ENCODE measurements at places on chromosomes 11 and 22.

DNA sequence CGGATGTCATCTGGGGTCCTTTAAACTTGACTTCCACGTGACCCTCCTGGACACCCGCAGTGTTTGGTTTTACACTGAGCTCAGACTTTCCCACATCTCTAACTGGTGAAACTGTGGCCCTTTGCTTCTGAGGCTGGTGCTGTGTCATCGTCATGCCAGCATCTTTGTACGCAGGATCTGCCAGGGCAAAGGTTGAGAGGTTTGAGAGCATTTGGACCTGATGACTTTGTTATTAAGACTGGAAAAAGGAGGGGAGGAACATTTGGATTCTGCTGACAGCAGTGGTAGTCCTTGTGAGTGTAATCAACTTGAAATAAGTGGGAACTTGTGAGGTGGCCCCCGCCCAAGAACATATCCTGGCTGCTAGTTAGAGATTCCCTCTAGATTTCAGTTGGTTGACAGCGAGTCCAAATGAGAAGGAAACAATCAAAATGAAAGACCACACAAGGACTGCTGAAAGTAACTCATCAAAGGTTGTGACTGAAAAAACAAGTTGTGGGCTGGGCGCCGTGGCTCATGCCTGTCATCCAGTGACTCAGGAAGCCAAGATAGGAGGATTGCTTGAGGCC is 102.5 kb downstream of the KIAA1671 start:
- peak overlapping the region; percentile 86 for H3K27ac ChIP-seq
- H3K4me1 ChIP-seq, result peaks cover 38% of the 10 kb centered on the region
- peaks cover 7% of the 10 kb centered on the region for H3K36me3 ChIP-seq

- H3K4me3 ChIP-seq, result no peak overlapping the region
- no peak overlapping the region for H3K27ac ChIP-seq
- H3K36me3 ChIP-seq, result no peaks in the 10 kb centered on the region
- H3K4me1 ChIP-seq, result no peaks in the 10 kb centered on the region
- no peaks in the 10 kb centered on the region for H3K27me3 ChIP-seq
Measured at GRCh38 chr11:44456544-44457300, 108.7 kb upstream of the CD82 start.

- no peaks in the 10 kb centered on the region for H3K4me1 ChIP-seq
- H3K4me3 ChIP-seq, result no peak overlapping the region
- no peaks in the 10 kb centered on the region for H3K27me3 ChIP-seq
Measured at GRCh38 chr11:11329062-11329806, 23.8 kb downstream of the CSNK2A3 start.

DNA sequence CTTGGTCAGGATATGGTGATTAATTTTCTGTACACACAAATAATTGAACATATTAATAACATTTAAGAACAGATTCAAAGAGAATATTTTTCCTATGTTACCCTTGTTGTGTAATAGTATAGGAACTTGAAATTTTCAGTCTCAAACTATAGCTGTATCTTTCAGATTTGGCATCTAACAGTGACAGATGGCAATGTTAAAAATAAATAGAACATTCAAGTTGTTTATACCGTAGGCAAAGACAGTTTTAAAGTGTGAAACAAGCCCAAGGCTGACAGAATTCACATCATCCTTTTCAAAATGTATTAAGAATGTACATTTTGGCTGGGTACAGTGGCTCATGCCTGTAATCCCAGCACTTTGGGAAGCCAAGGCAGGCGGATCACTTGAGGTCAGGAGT is 92.6 kb upstream of the TP53AIP1 start:
- H3K27ac ChIP-seq, result no peak overlapping the region
- peaks cover 3% of the 10 kb centered on the region for H3K27me3 ChIP-seq
- H3K36me3 ChIP-seq, result no peaks in the 10 kb centered on the region
- no peak for DNase-seq
- no peaks in the 10 kb centered on the region for H3K4me1 ChIP-seq

DNA sequence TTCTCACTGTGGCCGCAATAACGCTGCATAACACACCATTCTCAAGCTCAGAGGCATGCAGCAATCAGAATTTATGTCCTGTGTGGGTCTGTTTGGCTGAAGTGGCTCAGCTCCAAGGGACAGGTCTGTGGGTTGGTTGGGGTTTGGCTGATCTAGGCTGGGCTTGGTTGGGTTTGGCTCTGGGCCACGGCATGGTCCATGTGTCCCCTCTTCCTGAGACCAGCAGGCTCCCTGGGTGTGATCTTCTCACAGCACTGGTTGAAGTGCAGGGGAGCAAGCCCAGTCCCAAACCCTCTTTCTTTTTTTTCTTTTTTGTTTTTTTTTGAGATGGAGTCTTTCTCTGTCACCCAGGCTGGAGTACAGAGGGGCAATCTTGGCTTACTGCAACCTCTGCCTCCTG is 25.0 kb downstream of the SMIM38 start:
- H3K27me3 ChIP-seq, result peaks cover 3% of the 10 kb centered on the region
- H3K4me3 ChIP-seq, result no peak overlapping the region
- H3K27ac ChIP-seq, result no peak overlapping the region
- no peak for DNase-seq
- H3K36me3 ChIP-seq, result no peaks in the 10 kb centered on the region
- H3K4me1 ChIP-seq, result peaks cover 3% of the 10 kb centered on the region

DNA sequence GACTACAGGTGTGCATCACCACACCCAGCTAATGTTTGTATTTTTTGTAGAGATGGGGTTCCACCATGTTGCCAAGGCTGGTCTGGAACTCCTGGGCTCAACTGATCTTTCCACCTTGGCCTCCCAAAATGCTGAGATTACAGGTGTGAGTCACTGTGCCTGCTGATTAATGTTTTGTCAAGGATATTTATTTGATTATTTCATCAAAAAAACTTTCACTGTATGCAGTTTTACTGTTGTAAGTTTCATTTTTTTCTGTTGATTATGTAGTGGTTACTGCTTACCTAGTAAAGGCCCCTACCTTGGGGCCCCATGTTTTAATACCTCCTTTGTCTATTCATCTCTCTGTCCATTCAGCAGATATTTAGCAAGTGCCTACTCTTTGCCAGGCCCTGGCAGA is 16.7 kb upstream of the FAM168A start:
- peaks cover 3% of the 10 kb centered on the region for H3K27me3 ChIP-seq
- no peak overlapping the region for H3K4me3 ChIP-seq

- DNase-seq, result peak; percentile 15
- peaks cover 50% of the 10 kb centered on the region for H3K27me3 ChIP-seq
- no peaks in the 10 kb centered on the region for H3K36me3 ChIP-seq
- no peak within 1 kb of the TSS for H3K27ac ChIP-seq
Measured at GRCh38 chr11:7251836-7252682, at the start of gene SYT9. Gene SYT9 (plus strand): TSS chr11:7251904. CDS start chr11:7252187, 283 bp downstream.

GRCh38 chr22:20212754-20213699 is 55.1 kb downstream of the RTN4R start:
- H3K27ac ChIP-seq, result no peak overlapping the region
- no peaks in the 10 kb centered on the region for H3K27me3 ChIP-seq
- DNase-seq, result no peak
- no peak overlapping the region for H3K4me3 ChIP-seq
- no peaks in the 10 kb centered on the region for H3K36me3 ChIP-seq

DNA sequence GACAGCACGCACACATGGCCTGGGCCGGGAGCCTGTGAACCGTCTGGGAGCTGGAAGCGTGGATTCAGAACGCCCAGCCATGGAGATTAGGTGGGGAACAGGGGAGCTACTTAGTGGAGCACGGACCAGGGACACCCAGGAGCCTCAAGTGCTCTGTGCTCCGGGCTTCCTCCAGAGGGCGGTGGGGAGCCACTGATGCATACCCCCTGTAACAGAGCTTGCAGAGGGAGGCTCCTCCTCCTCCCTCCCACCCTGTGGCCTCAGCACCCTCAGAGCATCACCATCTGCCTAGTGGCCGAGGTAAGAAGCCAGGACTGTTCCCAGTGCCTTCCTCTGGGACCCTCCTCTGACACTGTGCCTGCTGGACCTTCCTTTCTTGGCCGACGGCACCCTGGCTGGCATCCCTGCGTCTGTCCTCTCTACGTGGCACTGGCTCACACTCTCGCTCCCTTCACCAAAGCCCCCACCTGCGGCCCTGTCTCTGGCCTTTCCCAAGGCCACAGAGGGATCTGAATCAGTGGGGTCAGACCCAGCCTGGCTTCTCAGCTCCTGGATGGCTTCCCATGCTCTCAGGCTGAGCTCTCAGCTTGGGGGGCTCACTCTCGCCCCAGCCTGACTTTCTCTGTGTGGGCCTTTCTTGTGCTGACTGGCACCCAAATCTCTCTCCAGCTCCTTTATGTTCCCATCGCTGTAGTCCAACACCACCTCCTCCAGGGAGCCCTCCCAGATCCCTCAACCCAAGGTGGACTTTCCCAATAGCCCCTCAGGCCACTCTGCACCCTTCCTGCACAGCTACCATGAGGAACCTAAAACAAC is 780.9 kb downstream of the BRD1 start:
- H3K4me1 ChIP-seq, result no peaks in the 10 kb centered on the region
- no peak overlapping the region for H3K27ac ChIP-seq
- H3K27me3 ChIP-seq, result no peaks in the 10 kb centered on the region
- no peak for DNase-seq
- no peaks in the 10 kb centered on the region for H3K36me3 ChIP-seq

DNA sequence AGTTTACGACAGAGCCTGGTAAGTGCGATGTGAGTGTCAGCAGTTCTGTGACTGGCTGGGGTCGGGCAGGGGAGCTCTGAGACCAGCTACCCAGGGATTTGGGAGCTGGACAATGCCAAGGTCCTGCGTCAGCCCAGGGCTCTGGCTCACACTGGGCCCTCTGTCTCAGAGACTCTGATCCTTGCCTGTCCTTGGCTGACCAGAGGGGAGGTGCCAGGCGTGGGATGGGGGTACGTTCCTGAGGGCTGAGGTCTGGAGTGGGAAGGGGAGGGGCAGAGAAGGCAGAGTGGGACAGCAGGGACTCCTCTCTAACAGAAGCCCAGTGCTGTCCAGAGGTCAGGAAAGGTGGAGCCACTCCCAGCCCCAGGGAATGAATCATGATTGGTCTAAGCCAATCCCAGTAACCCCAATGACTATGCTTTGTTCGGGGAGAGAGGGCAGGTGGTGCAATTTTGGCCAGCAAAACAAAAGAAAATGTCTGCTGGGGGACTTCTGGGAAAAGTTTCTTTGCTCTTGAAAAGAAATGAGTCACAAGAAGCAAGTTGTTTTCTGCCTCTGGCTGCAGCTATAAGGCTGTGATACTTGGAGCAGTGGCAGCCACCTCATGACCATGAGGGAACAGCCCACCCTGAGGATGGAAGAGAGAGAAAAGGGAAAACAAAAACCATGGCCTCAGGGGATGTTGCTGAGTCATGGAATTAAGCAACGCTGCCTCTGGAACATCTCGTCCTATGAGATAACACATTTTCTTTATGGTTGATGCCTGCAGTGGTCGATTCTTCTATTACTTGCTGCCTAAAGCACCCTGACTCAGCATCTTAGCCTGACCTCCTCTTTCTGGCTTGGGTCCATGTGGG is 108.3 kb downstream of the CHST1 start:
- peaks cover 2% of the 10 kb centered on the region for H3K27me3 ChIP-seq
- H3K4me1 ChIP-seq, result no peaks in the 10 kb centered on the region
- H3K4me3 ChIP-seq, result no peak overlapping the region
- no peak for DNase-seq
- no peaks in the 10 kb centered on the region for H3K36me3 ChIP-seq
- no peak overlapping the region for H3K27ac ChIP-seq

- peaks cover 39% of the 10 kb centered on the region for H3K4me1 ChIP-seq
- H3K27ac ChIP-seq, result peak overlapping the region; percentile 38
- no peaks in the 10 kb centered on the region for H3K27me3 ChIP-seq
Measured at GRCh38 chr22:23226497-23226850, 46.2 kb downstream of the BCR start.

- H3K27ac ChIP-seq, result peak overlapping the region; percentile 12
- no peaks in the 10 kb centered on the region for H3K27me3 ChIP-seq
- peaks cover 36% of the 10 kb centered on the region for H3K36me3 ChIP-seq
Measured at GRCh38 chr22:41305646-41306045, 4.3 kb downstream of the ZC3H7B start.

DNA sequence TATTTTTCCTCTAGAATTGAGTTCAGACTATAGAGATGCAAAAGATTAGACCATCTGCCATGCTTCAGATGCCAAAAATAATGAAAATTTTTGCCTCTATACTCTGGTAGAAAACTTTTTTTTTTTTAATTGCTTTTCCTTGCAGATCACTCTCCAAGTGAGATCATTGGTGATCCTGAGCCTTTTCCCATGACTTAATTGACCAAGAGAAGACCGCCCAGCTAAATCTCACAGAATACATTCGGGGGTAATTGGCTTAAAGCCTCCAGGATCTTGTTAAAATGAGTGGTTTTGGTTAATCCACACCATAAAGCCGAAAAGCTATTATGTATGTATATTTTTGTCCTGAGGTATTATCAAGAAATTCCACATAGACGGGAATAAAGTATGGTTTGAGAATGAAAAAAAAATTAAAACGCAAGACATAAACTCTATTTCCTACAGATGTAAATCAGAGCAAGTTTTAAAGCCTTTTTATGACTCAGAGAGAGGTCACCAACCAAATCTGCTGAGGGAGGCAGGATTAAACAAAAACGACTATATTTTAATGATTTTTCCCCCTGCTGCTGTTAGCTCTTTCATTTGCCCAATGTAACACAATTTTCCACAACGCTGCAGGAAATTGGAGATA is 64.0 kb downstream of the PARVA start:
- H3K27ac ChIP-seq, result no peak overlapping the region
- H3K4me1 ChIP-seq, result no peaks in the 10 kb centered on the region
- no peak overlapping the region for H3K4me3 ChIP-seq
- DNase-seq, result no peak

GRCh38 chr22:50630376-50630775 is 2.4 kb upstream of the ARSA start:
- peaks cover 15% of the 10 kb centered on the region for H3K4me1 ChIP-seq
- no peak overlapping the region for H3K4me3 ChIP-seq
- no peak overlapping the region for H3K27ac ChIP-seq
- DNase-seq, result no peak
- H3K27me3 ChIP-seq, result no peaks in the 10 kb centered on the region
- H3K36me3 ChIP-seq, result no peaks in the 10 kb centered on the region

DNA sequence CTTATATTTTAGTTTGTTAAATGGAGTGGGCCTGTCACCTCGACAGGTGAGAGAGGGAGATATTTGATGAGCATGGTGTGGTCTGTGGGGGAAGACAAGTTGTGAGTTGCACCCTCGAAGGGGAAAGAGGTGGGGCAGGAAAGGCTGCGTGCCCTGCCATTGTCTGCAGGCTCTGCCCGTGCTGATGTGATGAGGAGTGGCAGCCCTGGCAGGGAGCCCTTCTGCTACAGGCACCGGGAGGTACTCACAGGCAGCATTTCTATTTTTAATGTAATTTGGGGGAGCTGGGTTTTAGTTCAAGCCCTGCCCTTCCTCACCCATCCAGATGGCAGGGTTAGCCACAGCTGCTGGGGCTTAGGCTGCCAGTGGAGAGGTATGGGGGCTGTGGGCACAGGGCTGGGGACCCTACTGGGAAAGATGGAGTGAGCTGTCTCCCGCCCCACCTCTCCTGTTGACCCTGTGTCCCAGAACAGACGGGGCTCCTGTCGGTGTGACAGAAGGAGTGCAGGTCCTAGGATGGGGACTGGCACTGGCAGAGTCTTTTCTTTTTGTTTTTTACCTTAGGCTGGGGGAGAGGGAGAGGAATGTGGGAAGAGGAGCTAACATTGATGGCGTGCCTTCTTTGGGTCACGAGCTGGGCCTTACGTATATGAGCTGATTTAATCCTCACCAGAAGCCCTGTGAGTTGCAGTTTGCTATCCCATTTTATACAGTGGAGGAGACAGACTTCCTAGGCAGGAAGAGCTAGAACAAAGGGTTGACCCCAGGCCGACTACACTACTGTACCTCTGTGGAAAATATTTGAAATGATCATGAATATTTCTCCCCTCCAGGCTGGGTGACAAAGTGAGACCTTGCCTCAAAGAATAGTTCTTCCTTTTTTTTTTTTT is 51.6 kb downstream of the CEP164 start:
- no peak overlapping the region for H3K4me3 ChIP-seq
- H3K36me3 ChIP-seq, result peaks cover 17% of the 10 kb centered on the region
- no peak for DNase-seq
- H3K4me1 ChIP-seq, result no peaks in the 10 kb centered on the region
